Upper lobe of left lung (tissue), 6 donors: ENCODE measurements at places on chromosomes 3 and 15. TPM values are rescaled to one million over a fixed set of nuclear protein-coding genes. Genes with fewer than 3 reads are reported as not detected.

ZBED2 gene
- 7.0 TPM for total RNA-seq

MST1R gene
- 97.4 TPM for total RNA-seq

PDIA5 gene
- total RNA-seq: 26.7 TPM

TM4SF1 gene
- 279 TPM for total RNA-seq

CLSTN2 gene
- 1.5 TPM for total RNA-seq

HHATL gene
- not detected for total RNA-seq

ECE2 gene
- total RNA-seq: not detected

BBX gene
- 65.0 TPM for total RNA-seq

ACTRT3 gene
- 6.3 TPM for total RNA-seq

CHRNA5 gene
- 1.5 TPM for total RNA-seq

GNAT1 gene
- total RNA-seq: not detected

RTP1 gene
- total RNA-seq: not detected

GRCh38 chr15:84824260-84825007, 7.3 kb downstream of the ALPK3 start:
- H3K4me3 ChIP-seq: no peak overlapping the region
- H3K36me3 ChIP-seq: no peaks in the 10 kb centered on the region
- peaks cover 20% of the 10 kb centered on the region for H3K4me1 ChIP-seq
- no peak for DNase-seq
- no peaks in the 10 kb centered on the region for H3K27me3 ChIP-seq

GRCh38 chr3:50422153-50422552, 62.8 kb upstream of the TMEM115 start:
- no peak for DNase-seq
- peaks cover 7% of the 10 kb centered on the region for H3K4me1 ChIP-seq
- no peaks in the 10 kb centered on the region for H3K27me3 ChIP-seq

GRCh38 chr15:90483637-90484036, 46.1 kb upstream of the CRTC3 start:
- no peak overlapping the region for H3K4me3 ChIP-seq
- H3K27ac ChIP-seq: no peak overlapping the region
- DNase-seq: no peak

GRCh38 chr3:175020101-175020500, 161.0 kb downstream of the NAALADL2 start:
- DNase-seq: no peak
- H3K27me3 ChIP-seq: no peaks in the 10 kb centered on the region
- no peak overlapping the region for H3K4me3 ChIP-seq

DNA sequence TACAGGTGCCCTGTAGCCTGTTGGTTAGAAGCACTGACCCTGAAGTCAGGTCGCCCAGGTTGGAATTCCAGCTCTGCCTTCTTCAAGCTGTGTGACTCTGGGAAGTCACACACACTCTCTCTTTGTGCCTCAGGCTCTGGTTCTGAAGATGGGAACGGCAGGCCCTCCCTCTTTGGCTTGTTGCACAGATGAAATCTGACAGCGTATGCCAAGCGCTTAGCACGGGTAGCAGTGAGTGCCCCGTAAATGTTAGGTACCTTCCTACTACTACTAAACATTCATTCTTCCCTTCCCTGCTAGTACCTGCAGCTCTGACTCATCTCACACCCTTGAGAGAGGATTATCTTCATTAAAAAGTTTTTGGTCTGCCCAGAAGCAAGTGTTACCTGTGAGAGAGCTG, 139.0 kb downstream of the PGPEP1L start:
- no peak overlapping the region for H3K27ac ChIP-seq
- H3K36me3 ChIP-seq: no peaks in the 10 kb centered on the region
- H3K4me3 ChIP-seq: no peak overlapping the region
- no peak for DNase-seq
- no peaks in the 10 kb centered on the region for H3K27me3 ChIP-seq

DNA sequence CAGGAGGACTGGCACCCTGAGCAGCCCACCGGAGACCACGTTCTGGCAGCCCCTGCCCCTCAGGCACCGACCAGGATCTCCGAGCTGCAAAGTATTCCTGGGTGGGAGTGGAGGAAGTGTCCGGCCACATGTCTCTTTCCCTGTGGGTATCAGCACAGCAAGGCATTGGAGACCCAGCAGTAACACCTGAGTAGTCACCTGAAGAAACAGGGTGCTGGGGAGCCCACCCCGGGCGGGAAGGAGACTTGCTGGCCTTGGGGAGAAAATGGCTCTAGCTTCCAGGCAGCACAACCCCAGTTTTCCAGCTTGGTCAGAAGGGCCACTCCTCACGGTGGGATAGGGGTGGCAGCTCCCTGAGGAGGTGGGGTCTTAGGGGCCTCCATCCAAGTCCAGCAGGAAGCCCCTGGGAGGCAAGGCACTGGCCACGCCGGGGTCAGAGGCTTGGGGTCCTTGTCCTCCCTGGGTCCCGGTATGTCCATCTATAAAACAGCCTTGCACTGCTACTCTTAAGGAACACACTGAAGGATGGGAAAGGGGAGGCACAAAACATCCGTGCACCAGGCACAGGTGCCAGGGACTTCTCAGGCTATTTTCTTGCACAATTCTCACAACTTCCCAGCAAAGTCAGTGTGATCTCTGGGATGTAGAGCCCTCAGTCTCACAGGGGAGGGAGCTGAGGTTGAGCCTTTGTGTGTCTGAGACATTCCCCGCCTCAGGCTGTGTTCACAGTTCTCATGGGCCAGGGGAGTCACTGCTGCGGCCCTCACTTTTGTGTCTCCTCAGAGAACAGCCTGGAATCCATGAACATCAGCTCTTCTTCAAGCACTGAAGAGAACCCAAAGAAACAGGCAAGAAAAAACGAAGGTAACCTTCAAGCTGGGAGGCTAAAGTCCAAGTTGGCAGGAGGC, 11.9 kb downstream of the CFAP100 start:
- H3K4me3 ChIP-seq: no peak overlapping the region
- no peaks in the 10 kb centered on the region for H3K4me1 ChIP-seq
- H3K36me3 ChIP-seq: no peaks in the 10 kb centered on the region
- H3K27me3 ChIP-seq: no peaks in the 10 kb centered on the region
- H3K27ac ChIP-seq: no peak overlapping the region
- DNase-seq: no peak

GRCh38 chr3:362681-363338, 166.2 kb downstream of the CHL1 start:
- H3K4me1 ChIP-seq: no peaks in the 10 kb centered on the region
- DNase-seq: no peak
- H3K4me3 ChIP-seq: no peak overlapping the region
- H3K27me3 ChIP-seq: no peaks in the 10 kb centered on the region

- DNase-seq: no peak
- H3K4me3 ChIP-seq: no peak overlapping the region
- H3K27ac ChIP-seq: no peak overlapping the region
- no peaks in the 10 kb centered on the region for H3K27me3 ChIP-seq
- H3K36me3 ChIP-seq: no peaks in the 10 kb centered on the region
These were observed 935.8 kb downstream of the IGSF11 start for GRCh38 chr3:118098827-118099226.

DNA sequence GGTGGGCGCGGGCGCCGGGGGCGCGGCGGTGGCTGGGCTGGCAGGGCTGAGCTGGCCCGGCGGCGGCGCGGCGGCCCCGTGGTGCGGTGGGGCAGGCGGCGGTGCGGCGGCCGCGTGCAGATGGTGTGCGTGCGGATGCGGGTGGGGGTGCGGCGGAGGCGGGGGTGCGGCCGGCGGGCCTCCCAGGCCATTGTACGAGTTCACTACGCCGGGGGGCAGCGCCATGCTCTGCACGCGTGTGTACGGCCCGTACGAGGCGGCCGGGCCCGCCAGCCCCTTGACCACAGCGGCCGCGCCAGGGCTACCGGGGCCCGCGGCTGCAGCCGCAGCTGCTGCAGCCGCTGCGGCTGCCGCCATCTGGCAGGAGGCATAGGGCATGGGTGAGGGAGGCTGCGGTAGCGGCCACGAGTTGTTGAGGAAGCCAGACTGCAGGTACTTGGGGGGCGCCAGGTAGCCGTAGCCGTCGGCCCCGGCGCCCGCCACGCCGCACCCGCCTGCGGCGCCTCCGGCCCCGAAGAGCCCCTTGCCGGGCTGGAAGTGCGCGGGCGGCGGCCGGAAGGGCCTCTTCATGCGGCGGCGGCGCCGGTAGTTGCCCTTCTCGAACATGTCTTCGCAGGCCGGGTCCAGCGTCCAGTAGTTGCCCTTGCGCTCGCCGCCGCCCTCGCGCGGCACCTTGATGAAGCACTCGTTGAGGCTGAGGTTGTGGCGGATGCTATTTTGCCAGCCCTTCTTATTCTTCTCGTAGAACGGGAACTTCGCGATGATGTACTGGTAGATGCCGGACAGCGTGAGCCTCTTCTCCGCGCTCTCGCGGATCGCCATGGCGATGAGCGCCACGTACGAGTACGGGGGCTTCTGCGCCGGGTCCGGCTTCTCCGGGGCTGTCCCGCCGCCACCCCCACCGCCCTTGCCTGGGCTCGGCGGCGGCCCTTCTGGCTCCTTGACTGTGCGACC, 951 bp downstream of the FOXL2 start:
- peaks cover 27% of the 10 kb centered on the region for H3K27me3 ChIP-seq
- no peaks in the 10 kb centered on the region for H3K36me3 ChIP-seq
- peaks cover 48% of the 10 kb centered on the region for H3K4me1 ChIP-seq
- peak overlapping the region; percentile 43 for H3K4me3 ChIP-seq

GRCh38 chr3:47664519-47664918, 85.9 kb upstream of the CSPG5 start:
- H3K4me1 ChIP-seq: no peaks in the 10 kb centered on the region
- no peaks in the 10 kb centered on the region for H3K36me3 ChIP-seq
- no peak for DNase-seq
- H3K4me3 ChIP-seq: no peak overlapping the region
- no peak overlapping the region for H3K27ac ChIP-seq
- H3K27me3 ChIP-seq: no peaks in the 10 kb centered on the region

- peak; percentile 31 for DNase-seq
- peak overlapping the region; percentile 64 for H3K4me3 ChIP-seq
- H3K4me1 ChIP-seq: peaks cover 28% of the 10 kb centered on the region
These were observed 1.1 kb downstream of the PDIA5 start for GRCh38 chr3:123067689-123068600.

DNA sequence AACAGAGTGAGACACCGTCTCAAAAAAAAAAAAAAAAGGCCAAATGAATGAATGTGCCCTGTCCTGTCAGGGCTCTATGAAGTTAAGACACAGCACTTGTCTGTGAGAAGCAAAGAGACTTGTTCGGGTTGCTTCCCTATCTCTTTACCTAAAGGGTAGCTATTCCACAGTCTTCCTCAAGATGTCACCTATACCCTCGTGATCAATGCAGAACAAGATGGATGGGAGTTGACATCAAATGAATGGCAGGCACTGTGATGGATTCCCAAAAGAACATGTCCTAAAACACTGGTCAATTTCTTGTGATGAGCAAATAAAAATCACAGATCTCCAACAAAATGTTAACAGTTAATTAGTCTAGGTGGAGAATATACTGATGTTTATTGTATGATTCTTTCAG, 9.5 kb downstream of the TADA3 start:
- H3K36me3 ChIP-seq: peaks cover 71% of the 10 kb centered on the region
- peaks cover 3% of the 10 kb centered on the region for H3K4me1 ChIP-seq
- H3K27me3 ChIP-seq: no peaks in the 10 kb centered on the region
- no peak overlapping the region for H3K27ac ChIP-seq
- H3K4me3 ChIP-seq: no peak overlapping the region

DNA sequence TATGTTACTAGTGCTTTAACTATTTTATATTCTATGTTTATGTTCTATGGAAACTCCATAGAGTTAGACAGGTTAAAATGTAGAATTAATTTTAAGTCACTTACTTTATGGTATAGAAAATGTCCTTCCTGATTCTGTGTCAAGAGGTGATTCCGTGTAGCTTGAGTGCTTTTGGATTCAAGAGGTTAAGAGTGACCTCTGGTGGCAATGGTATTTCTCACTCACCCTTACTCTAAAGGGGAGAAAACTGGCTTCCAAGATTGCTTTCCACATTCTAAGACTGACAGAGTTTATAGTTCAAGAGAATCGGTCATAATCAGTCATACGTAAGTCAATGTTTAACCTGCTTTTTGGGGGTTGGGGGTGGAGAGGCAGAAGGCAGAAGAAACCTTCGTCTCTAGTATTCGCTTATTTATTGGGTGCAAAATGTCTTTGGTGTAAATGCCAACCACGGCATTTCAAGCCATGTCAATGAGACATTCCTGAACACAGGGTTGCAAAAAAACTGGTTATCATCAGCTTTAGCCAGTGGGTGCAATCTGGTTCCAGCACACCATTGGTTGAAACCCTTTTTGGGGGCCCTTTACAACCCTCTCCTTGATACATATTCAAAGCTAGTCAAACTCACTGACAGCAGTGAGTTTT, 92.0 kb upstream of the VGLL3 start:
- no peaks in the 10 kb centered on the region for H3K36me3 ChIP-seq
- no peak for DNase-seq
- no peaks in the 10 kb centered on the region for H3K4me1 ChIP-seq
- no peak overlapping the region for H3K4me3 ChIP-seq
- H3K27me3 ChIP-seq: no peaks in the 10 kb centered on the region
- H3K27ac ChIP-seq: no peak overlapping the region

GRCh38 chr15:65101411-65101890, 13.5 kb downstream of the UBAP1L start:
- no peaks in the 10 kb centered on the region for H3K27me3 ChIP-seq
- DNase-seq: peak; percentile 71
- H3K36me3 ChIP-seq: peaks cover 9% of the 10 kb centered on the region
- H3K4me3 ChIP-seq: no peak overlapping the region
- no peak overlapping the region for H3K27ac ChIP-seq
- H3K4me1 ChIP-seq: no peaks in the 10 kb centered on the region

DNA sequence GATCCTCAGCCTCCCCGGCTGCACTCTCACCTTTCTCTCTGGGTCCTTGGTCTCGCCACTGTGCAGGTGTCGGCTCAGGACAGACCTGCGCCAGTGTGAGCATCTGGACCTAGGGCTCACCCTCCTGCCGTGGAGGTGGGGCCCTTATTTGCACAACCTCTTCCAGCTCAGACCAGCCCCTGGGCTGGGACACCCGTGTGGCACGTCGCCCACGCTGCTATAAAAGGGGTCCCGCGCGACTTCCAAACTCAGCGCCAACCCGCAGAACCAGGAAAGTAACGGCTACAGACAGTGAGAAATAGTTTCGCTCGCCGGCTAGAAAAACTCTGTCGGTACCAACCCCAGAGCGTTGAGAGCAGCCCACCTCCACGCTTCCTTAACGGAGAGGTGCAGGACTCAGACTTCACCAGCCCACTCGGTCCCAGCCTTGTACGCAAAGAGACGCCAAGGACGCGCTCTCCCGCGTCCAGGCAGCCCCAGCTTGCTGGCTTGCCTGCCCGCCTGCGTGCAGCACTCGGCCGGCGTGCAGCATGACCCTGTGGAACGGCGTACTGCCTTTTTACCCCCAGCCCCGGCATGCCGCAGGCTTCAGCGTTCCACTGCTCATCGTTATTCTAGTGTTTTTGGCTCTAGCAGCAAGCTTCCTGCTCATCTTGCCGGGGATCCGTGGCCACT, at the start of the genes DUOX2 and DUOXA2:
TSS of gene DUOX2 (minus strand) at position 97 of the 675 bp plus-strand sequence. CDS start 761 bp downstream, outside the sequence.
TSS of gene DUOXA2 (plus strand) at position 251 of the 675 bp plus-strand sequence. CDS start at position 531, 280 bp downstream.
- no peaks in the 10 kb centered on the region for H3K36me3 ChIP-seq

GRCh38 chr3:138366006-138366759, 17.8 kb downstream of the MRAS start:
- peaks cover 10% of the 10 kb centered on the region for H3K4me1 ChIP-seq
- H3K27me3 ChIP-seq: no peaks in the 10 kb centered on the region
- H3K4me3 ChIP-seq: no peak overlapping the region
- peak overlapping the region; percentile 40 for H3K27ac ChIP-seq

GRCh38 chr3:4504340-4505261, 11.5 kb downstream of the ITPR1 start:
- no peak for DNase-seq
- H3K4me1 ChIP-seq: peaks cover 24% of the 10 kb centered on the region
- peak overlapping the region; percentile 31 for H3K4me3 ChIP-seq
- H3K27ac ChIP-seq: peak overlapping the region; percentile 44
- H3K36me3 ChIP-seq: no peaks in the 10 kb centered on the region
